WTC11 (cell line): ENCODE measurements at places on chromosomes 2 and 18.
A peak's percentile ranks its signal among the peaks of the same experiment; 100 is the strongest.

- DNase-seq = no peak
- H3K27ac ChIP-seq = no peak overlapping the region
- H3K27me3 ChIP-seq = peaks cover 8% of the 10 kb centered on the region
- no peak overlapping the region for H3K4me3 ChIP-seq
Observed at GRCh38 chr2:100367163-100367562, 44.9 kb upstream of the LONRF2 start.

DNA sequence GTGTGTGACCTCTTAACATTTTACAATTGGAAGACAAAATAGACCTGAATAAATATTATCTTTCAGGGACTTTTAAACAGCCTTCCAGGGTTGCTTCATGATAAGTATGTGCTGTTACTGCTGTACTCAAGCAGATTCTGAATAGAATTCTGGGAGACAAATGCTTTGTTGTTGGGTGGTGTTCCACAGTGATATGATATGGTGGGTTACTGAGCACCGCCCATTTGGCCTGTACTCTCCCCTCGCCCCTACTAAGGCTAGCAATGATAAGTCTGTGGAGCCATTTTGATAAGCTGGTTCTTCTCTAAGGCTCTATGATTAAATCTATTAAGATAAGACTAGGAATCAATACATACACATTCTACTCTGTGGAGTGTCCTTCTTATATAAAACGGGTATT is 89.8 kb upstream of the ITGA4 start:
- H3K36me3 ChIP-seq = no peaks in the 10 kb centered on the region
- no peak overlapping the region for H3K4me3 ChIP-seq
- no peak for DNase-seq
- no peaks in the 10 kb centered on the region for H3K4me1 ChIP-seq
- no peaks in the 10 kb centered on the region for H3K27me3 ChIP-seq

DNA sequence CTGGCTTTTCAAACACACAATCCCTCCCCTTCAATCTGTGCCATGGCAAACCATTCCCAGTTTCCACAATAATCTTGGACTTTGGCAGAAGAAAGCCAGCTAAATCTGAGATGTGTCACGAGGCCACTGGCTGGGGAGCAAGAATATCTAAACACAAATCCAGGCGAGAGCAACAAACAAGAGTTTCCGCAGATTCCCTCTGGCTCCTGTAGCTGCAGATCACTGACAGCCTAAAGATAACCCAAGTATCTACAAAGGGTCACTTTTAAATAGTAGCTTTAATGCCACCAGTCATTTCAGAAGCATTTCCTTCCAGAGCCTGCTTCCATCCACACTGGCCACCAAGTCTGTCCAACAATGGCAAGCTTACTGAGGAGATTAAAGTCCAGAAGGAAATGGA is 86.9 kb downstream of the ACVR1 start:
- no peaks in the 10 kb centered on the region; the same call in 1 of the 2 replicates for H3K36me3 ChIP-seq
- DNase-seq = no peak
- H3K4me3 ChIP-seq = no peak overlapping the region
- peaks cover 39% of the 10 kb centered on the region for H3K4me1 ChIP-seq

GRCh38 chr2:62181843-62182242 is 14.1 kb upstream of the B3GNT2 start:
- H3K4me3 ChIP-seq = no peak overlapping the region
- DNase-seq = no peak
- no peaks in the 10 kb centered on the region for H3K36me3 ChIP-seq
- H3K27me3 ChIP-seq = no peaks in the 10 kb centered on the region
- H3K4me1 ChIP-seq = peaks cover 18% of the 10 kb centered on the region
- no peak overlapping the region for H3K27ac ChIP-seq

GRCh38 chr2:59034837-59035236 is 793.7 kb upstream of the FANCL start:
- H3K4me1 ChIP-seq = no peaks in the 10 kb centered on the region
- no peaks in the 10 kb centered on the region for H3K36me3 ChIP-seq
- H3K27ac ChIP-seq = no peak overlapping the region
- no peaks in the 10 kb centered on the region for H3K27me3 ChIP-seq
- no peak overlapping the region for H3K4me3 ChIP-seq

GRCh38 chr2:142484111-142484510 is 353.3 kb upstream of the LRP1B start:
- H3K36me3 ChIP-seq = peaks cover 7% of the 10 kb centered on the region
- no peak overlapping the region for H3K4me3 ChIP-seq
- H3K4me1 ChIP-seq = no peaks in the 10 kb centered on the region
- H3K27ac ChIP-seq = no peak overlapping the region
- no peaks in the 10 kb centered on the region for H3K27me3 ChIP-seq

DNA sequence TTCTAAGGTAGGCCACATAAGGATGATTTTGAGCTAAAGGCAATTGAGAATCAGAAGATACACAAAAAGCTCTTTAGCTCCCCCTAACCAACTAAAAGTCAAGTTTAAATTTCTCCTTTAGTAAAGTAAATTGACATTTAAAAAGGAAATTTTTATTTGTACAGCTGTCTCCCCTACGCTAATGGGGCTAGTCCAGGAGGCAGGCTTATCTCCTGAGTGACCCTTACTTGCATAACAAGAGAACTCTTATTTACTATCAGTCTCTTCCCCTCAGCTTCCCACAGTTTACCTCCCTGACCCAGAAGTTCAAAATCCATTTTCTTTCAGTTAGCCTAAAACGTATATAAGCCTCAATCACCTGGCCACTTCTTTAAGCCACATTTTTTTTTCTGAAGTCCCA is 1002.8 kb upstream of the NRXN1 start:
- no peak for DNase-seq
- H3K4me3 ChIP-seq = peak overlapping the region; percentile 14

DNA sequence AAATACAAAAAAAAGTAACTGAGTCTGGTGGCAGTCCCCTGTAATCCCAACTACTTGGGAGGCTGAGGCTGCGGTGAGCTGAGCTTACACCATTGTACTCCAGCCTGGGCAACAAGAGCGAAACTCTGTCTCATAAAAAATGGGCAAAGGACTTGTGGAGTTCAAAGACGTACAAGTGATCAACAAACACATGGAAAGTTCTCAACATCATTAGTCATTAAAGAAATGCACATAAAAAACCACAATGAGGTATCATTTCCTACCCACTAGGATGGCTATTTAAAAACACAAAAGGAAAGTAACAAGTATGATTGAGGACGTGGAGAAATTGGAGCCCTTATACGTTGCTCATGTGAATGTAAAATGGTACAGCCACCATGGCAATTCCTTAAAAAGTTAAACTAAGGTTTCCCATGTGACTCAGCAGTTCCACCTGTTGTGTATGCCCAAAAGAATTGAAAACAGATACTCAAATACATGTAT is 52.3 kb downstream of the RAB10 start:
- peak overlapping the region; percentile 61 for H3K27ac ChIP-seq
- DNase-seq = no peak
- no peaks in the 10 kb centered on the region for H3K27me3 ChIP-seq
- no peak overlapping the region for H3K4me3 ChIP-seq
- H3K4me1 ChIP-seq = peaks cover 57% of the 10 kb centered on the region

- peaks cover 6% of the 10 kb centered on the region for H3K36me3 ChIP-seq
- peaks cover 29% of the 10 kb centered on the region for H3K4me1 ChIP-seq
- H3K27me3 ChIP-seq = peaks cover 5% of the 10 kb centered on the region
- no peak overlapping the region; the same call in 1 of the 2 replicates for H3K27ac ChIP-seq
- peak; percentile 45 for DNase-seq
- H3K4me3 ChIP-seq = no peak overlapping the region
Observed at GRCh38 chr18:48875942-48876511, 74.7 kb downstream of the SMAD7 start.

- no peak overlapping the region for H3K27ac ChIP-seq
- H3K4me3 ChIP-seq = no peak overlapping the region
- H3K4me1 ChIP-seq = peaks cover 6% of the 10 kb centered on the region
- no peak for DNase-seq
- H3K27me3 ChIP-seq = no peaks in the 10 kb centered on the region
Observed at GRCh38 chr2:190663348-190663747, 14.5 kb downstream of the NAB1 start.

- no peak overlapping the region; the same call in 1 of the 2 replicates for H3K27ac ChIP-seq
- H3K4me3 ChIP-seq = no peak overlapping the region
- H3K36me3 ChIP-seq = no peaks in the 10 kb centered on the region
Observed at GRCh38 chr2:235366390-235366789, 127.5 kb upstream of the AGAP1 start.

GRCh38 chr2:142531377-142531776 is 346.1 kb upstream of the KYNU start:
- no peak overlapping the region for H3K27ac ChIP-seq
- no peak overlapping the region for H3K4me3 ChIP-seq

DNA sequence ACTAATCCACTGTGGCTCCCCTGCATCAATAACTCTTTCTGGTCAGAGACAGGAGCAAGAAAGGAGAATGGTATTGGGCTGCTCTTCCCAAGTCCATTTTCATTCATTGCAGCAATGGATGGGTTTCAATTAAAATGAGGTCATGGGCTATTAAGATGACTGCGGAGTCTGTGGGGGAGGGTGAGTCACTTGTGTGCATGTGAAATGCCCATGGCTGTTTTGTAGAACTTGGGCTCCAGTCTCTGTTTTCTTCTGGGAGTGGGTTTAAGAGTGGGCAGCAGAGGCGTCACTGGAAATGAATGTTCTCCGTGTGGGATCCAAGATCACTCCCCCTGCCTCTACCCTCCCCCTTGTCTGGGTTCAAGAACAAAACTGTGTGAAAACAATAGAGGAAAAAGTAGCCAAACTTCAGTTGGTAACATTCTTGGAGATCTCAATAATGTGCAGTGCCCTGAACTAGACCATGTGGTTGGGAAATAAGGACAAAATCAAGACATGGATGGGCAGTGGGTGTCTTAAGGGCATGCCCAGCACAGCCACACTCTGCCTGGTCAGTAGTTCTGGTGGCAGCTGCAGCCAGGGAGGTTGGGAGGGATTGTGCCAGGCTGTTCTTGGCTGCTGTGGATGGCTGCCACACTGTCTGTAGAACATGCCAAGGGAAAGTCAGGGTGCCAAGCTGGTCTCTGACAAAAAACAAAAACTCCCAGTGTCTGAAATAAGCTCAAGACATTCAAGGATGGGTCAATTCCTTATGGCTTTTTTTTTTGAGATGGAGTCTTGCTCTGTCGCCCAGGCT is 68.2 kb upstream of the CXCR4 start:
- no peaks in the 10 kb centered on the region for H3K27me3 ChIP-seq
- no peaks in the 10 kb centered on the region for H3K36me3 ChIP-seq
- H3K4me1 ChIP-seq = peaks cover 15% of the 10 kb centered on the region
- no peak overlapping the region for H3K4me3 ChIP-seq

- no peaks in the 10 kb centered on the region for H3K36me3 ChIP-seq
- no peak overlapping the region for H3K4me3 ChIP-seq
- no peak for DNase-seq
Observed at GRCh38 chr2:7242189-7242867, 325.1 kb downstream of the RNF144A start.

DNA sequence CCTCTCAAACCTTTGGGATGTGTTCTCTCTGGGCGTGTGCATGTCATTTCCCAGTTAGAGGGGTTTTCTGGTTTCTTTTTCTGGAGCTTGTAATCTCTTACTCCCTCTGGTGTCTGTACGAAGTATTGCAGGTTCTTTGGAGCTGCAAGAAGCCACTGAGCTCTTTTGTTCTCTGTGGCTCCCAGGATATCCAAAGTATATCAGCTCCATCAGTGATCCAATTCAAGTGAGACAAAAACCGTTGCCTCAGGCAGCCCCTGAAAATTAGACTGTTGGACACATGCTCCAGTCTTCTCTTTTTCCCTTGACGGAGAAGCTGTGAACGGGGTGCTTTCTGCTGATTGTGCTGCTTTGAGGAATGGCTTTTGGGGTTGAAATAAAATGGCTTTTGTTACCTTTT is 59.0 kb upstream of the LDLRAD4 start:
- peaks cover 21% of the 10 kb centered on the region for H3K36me3 ChIP-seq
- H3K27me3 ChIP-seq = peaks cover 3% of the 10 kb centered on the region; the same call in 1 of the 2 replicates
- no peak for DNase-seq
- H3K4me1 ChIP-seq = peaks cover 4% of the 10 kb centered on the region
- H3K27ac ChIP-seq = no peak overlapping the region
- no peak overlapping the region for H3K4me3 ChIP-seq

DNA sequence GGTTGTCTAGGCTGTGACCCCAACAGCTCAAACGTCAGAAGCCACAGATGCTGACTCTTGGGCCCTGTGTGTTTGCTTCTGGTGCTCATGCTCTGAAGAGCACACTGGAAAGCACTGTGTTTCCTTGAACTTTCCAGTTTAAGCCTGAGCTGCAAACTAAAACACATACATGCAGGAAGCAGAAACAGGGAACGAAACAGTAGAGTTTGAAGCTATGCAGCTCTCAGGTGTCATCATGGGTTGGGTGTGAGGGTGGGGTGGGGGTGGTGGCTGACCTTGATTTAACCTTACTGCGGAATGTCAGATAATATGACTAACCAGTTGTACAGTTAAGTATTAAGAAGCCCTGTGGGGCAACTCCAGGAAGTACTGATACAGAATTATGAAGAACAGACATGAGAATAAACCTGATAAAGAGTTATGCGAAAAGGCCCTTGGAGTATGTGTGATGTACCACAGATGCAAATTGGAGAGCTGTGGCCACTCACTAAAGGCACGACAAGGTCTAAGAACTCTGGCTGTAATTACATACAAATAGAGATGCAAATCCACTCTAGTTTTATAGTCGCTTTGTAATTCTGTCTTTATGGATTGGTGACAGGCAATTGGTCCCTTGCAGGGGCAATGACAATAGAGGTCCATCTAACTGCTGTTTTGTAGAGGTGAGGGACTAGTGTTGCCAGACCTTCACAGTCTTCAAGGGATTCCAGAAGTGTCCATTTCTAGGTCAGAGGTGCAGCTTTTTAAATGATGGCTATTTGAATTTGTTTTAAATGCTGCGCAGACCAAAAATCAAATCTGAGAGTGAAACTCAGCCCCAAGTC is 273.1 kb downstream of the NAPG start:
- H3K36me3 ChIP-seq = no peaks in the 10 kb centered on the region; the same call in 1 of the 2 replicates
- 0 out of 2 replicates have a peak overlapping the region, but pooled peaks have one; percentile 68 for H3K27ac ChIP-seq
- H3K4me1 ChIP-seq = peaks cover 35% of the 10 kb centered on the region
- H3K4me3 ChIP-seq = no peak overlapping the region
- DNase-seq = no peak

DNA sequence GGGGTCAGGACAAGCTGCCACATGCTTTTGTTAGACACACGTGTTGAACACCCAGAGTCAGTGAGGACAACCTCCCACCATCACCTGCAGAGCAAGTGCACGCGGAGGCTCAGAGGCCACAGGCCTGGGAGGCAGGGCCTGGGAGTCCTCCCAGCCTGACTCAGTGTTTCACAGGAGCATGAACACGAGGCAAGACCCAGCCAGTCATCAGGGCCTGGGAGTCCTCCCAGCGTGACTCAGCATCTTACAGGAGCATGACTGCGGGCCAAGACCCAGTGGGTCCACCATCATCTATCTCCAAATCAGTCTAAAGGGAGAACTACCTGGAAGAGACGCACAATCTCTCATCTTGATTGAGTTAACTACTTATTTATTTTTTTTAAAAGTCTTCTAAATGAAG is 112.6 kb upstream of the PXDN start:
- H3K27ac ChIP-seq = no peak overlapping the region
- H3K27me3 ChIP-seq = peaks cover 3% of the 10 kb centered on the region; the same call in 1 of the 2 replicates
- H3K4me1 ChIP-seq = peaks cover 15% of the 10 kb centered on the region
- H3K36me3 ChIP-seq = no peaks in the 10 kb centered on the region

GRCh38 chr2:142425551-142425950 is 294.7 kb upstream of the LRP1B start:
- H3K27me3 ChIP-seq = no peaks in the 10 kb centered on the region
- H3K4me3 ChIP-seq = no peak overlapping the region
- H3K36me3 ChIP-seq = no peaks in the 10 kb centered on the region
- H3K4me1 ChIP-seq = peaks cover 12% of the 10 kb centered on the region
